ENCODE measurements at places on chromosomes 1 and 21. TPM values are rescaled to one million over a fixed set of nuclear protein-coding genes. Genes with fewer than 3 reads are reported as not detected.

DNA sequence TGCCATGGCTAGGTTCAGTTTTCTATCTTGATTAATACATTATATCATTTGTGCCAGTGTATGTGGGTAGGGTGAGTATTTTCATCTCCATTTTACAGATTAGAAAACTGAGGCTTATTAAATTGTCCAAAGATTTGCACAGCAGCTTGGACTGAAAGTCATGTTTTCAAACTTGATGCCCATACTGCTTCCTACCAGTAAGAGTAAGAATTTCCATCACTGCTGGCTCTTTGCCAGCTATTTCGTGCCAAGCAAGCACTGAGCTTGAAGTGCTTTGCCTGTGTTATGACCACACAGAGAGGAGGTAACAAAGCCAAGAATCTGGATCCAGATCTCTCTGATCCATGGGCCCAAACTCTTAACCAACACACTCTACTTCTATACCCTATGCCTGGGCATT is 295.0 kb downstream of the VAV3 start:
- DNase-seq: no peak

DNA sequence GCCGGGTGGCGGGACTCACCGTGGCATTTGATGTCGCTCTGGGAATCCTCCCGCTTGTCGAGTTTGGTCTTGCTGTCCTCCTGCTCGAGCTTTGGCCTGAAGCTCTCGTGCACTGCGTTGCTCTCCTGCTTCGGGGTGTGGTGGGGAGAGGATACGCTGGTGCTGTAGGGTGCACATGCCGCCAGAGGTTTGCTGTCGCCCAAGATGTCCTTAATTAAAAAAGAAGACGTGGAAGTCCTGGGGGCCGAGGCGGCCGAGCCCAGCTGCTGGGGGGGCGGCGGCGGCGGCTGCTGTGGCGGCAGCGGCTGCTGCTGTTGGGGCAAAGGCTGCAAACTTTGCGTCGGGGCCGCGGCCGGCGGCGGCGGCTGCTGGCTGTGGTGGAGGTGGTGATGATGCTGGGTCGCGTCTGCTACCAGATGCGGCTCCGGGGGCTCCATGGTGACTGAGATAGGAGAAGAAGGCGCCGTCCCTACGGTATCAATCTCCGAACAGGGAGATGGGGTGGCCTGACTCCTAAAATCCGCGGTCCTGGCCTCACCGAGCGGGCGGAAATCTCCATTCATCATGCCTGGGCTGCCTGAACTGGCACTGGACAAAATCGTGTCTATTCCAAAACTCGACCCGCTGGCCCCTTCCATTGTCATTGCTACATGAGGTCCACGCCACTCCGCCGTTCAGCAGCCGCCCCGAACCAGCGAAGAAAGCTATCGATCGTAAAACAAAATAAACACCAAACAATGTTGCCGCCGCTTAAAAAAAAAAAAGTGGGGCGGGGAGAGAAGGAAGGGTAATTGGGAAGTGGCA is at the start of gene BARHL2:
Gene BARHL2 (minus strand): TSS at position 751 of the 804 bp plus-strand sequence. CDS start 107 bp downstream, at position 644.
- no peak for DNase-seq

Gene MAP1LC3C
- polyA plus RNA-seq: not detected

- no peak for DNase-seq
These were observed 67.9 kb upstream of the MAGI3 start for GRCh38 chr1:113322439-113322838.

- no peak for DNase-seq
These were observed 97.1 kb upstream of the CACYBP start for GRCh38 chr1:174902531-174903099.

Gene WDR64
- not detected for polyA plus RNA-seq

DNA sequence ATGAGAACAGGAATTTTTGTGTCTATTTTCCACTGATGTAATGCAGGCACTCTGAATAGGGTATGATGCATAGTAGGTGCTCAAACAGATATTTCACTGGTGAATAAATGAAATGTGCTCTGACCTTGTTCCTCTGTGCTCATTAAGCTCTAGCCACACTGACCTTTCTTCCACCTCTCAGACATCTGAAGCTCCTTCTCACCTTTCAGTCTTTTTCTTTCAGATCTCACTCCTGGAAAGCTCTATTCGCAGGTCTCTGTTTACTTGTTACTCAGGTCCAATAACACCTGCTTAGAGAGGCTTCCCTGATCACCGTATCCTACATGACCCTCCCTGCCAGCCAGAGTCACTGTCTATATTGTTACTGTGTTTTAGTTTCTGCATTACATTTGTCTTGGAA is 59.2 kb upstream of the IVNS1ABP start:
- no peak for DNase-seq

DNA sequence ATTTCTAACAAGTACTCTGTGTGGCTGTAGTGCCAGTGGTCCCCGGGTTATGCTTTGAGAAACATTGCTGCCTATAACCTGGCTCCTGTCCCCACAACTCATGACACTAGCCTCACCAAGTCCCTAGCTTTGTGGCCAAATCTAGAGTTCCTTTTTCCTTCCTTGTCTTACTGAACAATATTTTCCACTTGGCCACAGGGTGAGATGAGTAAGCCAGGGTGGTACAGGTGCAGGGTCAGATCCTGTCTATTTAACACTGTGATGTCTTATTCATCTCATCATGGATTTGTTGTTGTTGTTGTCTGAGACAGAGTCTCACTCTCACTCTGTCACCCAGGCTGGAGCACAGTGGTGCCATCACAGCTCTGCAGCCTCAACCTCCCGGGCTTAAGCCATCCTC is 18.6 kb downstream of the ARMH1 start:
- no peak for DNase-seq

All from naive B cell (primary cell).